Glutamatergic neuron (in vitro differentiated cells): ENCODE measurements at places on chromosomes 2 and 18. TPM values are rescaled to one million over a fixed set of nuclear protein-coding genes. Genes with fewer than 3 reads are reported as not detected.

DNA sequence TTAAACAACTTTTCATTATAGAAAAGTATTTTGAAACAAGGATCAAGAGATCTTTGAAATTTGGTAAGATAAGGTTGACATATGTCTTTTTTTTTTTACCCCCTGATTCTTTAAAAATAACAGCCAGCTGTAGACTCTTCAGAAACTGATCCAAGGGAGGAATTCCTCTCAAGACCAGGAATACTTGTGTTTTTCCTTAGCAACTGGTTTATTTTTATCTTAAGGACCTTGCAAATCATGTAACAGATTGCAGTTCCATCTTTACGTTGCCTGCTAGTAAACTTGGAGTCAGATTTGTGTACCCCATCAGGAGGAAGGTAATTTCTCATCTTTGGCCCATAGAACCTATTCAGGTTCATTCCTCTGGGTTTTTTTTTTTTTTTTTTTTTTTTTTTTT is 71.6 kb downstream of the BOLA3 start:
- H3K4me1 ChIP-seq, result peaks cover 44% of the 10 kb centered on the region

The ICOS gene
- total RNA-seq, result not detected

GRCh38 chr2:101625387-101625786 is 72.1 kb upstream of the MAP4K4 start:
- no peak overlapping the region for H3K27ac ChIP-seq
- no peak overlapping the region for H3K4me3 ChIP-seq
- DNase-seq, result no peak
- H3K27me3 ChIP-seq, result peaks cover 2% of the 10 kb centered on the region
- H3K36me3 ChIP-seq, result no peaks in the 10 kb centered on the region

DNA sequence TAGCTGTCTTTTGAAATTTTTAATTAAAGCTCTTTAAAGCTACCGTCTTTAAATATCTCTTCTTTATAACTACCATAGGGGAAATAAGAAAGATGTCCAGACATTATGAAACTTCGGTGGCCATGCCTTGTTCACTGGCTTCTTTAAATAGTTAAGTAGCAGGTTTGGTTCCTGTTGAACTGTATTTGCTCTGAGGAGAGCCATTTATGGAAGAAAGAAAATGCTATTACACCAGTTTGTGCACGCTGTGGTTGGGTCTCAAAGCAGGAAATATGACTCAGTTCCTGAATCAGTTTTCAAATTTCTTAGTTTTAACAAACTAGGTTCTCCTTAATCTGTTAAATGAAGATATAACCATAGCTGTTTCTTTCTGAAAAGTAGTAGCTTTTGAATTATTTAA is 12.2 kb downstream of the ARPC2 start:
- H3K36me3 ChIP-seq, result no peaks in the 10 kb centered on the region
- no peak overlapping the region for H3K27ac ChIP-seq
- DNase-seq, result no peak
- H3K27me3 ChIP-seq, result no peaks in the 10 kb centered on the region

GRCh38 chr18:48017635-48018034 is 87.2 kb upstream of the SMAD2 start:
- DNase-seq, result no peak
- peaks cover 5% of the 10 kb centered on the region for H3K27me3 ChIP-seq
- H3K4me3 ChIP-seq, result no peak overlapping the region
- no peaks in the 10 kb centered on the region for H3K36me3 ChIP-seq
- H3K27ac ChIP-seq, result no peak overlapping the region
- peaks cover 3% of the 10 kb centered on the region for H3K4me1 ChIP-seq
